ENCODE measurements at places on chromosomes 11 and 22.

DNA sequence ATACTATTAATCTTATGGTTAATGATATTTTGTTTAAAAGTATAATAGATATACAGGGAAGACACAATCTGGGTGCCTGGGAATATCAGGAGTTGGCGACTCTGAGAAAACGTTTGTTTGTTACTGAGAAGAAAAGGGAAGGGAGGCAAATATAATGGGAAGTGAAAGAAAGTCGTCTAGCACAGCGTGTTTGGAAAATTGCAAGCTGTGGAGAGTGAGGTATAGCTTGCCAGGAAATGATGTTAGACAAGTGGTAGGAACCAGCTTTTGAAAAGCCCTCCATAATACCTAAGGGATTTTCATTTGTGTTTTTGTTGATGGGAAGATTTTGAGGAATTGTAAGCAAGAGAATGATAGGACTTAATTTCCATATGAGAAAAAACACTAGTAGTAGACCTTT lies 322.2 kb downstream of the LUZP2 start:
- DNase-seq = no peak

- no peak for DNase-seq
Measured at GRCh38 chr22:47460176-47460575, 697.7 kb downstream of the TBC1D22A start.

DNA sequence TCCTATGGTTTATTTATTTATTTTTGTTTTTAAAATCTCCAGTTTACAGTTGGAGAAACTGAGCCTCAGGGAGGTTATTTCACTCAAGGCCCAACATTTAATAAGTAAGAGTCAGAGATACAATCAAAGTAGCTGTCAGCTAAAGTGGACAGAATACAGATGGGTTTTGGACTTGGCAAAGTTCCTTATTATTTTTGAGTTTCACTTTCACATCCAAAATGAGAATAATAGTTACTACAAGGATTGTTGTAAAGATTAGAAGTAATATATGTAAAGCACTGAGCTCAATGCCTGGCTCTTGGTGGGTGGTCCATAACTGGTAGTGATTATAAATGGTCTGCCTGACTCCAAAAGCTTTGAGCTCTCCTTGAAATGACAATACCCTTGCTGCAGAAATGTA lies 87.5 kb upstream of the SESN3 start:
- DNase-seq = no peak

DNA sequence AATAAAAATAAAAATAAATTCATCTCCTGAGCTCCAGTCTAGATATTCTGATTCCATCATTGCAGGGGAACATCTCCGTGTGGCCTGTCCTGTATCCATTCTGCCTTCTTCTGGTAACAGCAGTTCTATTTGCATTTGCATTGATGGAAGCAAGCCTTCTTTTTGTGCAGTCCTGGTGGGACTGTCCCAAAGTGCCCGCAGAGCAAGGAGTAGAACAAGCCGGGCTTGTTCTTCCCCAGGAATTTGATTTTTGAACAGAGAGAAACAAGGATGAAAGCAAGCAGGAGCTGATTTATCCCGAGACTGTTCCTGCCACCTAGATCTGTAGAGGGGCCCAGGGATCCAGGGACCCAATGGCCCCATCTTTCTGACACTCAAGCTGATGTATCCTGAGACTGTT lies 65.4 kb downstream of the SYN3 start:
- no peak for DNase-seq

GRCh38 chr22:31625257-31625640 lies 36.8 kb downstream of the PISD start:
- no peak for DNase-seq

DNA sequence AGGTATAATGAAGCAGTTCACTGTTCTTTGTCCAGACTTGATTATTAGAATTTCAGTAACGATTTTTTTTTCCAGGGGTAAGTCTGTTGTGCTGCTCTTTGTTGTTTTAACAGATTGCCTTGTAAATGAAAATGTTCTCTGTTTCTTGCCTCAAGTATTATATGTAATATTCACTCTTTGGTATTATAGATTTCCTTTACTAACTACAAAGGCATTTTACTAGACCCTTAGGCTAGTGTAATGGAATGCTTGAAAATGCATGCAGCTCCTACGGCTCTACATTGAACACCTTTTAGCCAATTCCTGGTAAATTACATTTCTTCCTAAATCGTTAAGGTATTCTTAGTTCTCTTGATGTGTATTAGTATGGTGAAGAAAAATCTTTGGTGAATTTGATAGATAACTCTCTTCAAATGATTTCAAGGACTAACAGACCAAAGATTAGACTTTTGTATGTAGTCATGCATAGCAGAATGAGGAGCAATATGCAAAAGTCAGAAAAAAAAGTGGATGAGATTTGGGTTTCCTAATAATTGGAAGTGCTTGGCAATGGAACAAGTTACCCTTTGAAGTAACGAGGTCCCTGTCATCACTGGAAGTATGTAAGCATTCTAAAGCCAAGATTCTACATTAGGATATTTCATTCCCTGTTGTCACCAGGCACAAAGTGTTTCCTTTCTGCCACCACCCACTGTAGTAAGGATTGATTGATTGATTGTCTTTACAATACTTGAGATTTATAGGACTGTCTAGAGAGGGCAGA lies 113.1 kb downstream of the DBX1 start:
- DNase-seq = no peak

DNA sequence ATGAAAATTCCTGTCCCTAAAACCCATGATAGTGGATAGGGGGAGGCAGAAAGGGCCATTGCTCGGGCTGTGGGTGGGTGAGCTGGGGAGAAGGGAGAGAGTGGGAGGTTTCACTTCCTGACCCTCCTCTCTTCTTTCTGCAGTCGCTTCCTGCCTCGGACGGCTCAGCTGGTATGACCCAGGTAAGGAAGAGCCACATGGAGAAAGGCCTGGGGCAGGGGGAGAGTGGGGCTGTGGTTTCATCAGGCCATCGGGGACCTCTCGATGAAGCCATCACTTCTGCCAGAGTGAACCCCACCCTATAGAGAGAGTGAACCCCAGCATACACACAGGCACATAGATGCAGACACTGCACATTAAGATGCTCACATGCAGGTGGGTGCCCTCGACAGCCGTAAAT lies 12.6 kb downstream of the CD5 start:
- no peak for DNase-seq

- no peak for DNase-seq
Measured at GRCh38 chr11:84806354-84806753, 820.8 kb downstream of the DLG2 start.

- no peak for DNase-seq
Measured at GRCh38 chr11:34738237-34738636, 117.3 kb downstream of the EHF start.

DNA sequence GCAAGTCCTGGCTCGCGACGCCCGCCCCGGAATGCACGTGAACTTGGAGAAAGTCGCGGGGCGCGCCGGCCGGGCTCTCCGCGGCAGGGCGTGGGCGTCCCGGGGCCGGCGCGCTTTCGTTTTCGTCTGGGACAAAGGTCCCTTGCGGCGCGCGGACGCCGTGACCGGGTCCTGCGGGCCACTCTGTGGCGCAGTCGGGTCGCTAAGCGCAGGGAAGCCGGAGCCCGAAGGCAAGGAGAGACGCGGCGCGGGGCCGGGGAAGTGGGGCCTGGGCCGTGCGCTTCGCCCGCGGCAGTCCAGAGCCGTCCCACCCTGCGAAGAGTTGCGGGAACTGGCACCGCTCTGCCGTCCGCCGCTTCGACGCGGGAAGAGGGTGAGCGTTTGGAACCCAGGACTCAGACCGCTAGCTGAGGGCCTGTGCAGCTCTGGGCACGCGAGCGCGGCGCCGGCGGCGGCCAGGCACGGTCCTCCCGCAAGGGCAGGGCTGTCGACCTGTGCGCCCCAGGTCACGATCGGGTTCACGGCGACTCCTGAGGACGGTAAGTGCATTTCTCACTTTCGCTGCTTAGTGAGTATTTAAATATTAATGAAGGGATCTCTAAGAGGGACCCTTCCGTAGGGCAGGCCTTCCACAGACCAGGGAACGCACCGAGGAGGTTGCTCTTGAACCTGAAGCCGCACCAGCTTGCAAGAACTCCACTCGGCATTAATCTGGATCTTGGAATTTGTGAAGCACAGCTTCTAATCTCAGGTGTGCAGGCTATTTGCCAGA lies 78.0 kb upstream of the PPARA start:
- DNase-seq = no peak

DNA sequence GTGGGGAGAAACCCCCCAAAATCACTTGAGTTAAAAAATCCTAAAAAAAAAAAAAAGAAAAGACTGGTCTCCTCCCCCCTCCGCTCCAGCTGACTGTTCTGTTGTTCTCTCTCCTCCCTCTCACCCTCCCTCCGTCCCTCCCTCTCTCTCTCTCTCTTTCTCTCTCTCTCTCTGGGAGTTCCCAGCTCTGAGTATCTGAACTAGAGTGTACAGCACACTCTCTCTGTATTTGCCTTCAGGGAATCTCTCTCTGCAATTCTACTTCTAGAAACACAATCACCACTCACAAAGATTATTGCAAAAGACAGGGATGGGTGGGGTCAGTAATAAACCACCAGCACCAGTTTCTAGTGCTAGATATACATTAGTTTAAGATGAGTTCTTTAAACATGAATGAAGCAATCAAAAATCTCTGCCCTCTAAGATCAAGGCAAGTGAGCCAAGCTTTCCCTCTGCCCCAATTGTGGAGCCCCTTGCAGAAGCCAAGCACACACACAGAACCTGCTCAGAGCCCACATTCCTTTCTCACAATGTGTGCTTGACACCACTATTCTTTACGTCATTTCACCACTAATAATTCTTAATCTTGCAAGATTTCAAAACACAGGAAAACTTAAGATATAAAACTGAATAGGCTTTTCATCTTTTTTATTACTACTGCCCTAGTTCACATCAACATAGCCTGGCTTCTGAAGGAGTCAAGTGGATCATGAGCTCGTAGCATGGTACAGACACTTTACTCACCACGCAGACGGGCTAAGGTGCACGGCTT lies 133.5 kb downstream of the RBFOX2 start:
- DNase-seq = no peak

GRCh38 chr11:102447193-102447592 lies 5.4 kb downstream of the TMEM123 start:
- DNase-seq = no peak

- no peak for DNase-seq
Measured at GRCh38 chr11:31761636-31762035, 49.5 kb downstream of the PAX6 start.

DNA sequence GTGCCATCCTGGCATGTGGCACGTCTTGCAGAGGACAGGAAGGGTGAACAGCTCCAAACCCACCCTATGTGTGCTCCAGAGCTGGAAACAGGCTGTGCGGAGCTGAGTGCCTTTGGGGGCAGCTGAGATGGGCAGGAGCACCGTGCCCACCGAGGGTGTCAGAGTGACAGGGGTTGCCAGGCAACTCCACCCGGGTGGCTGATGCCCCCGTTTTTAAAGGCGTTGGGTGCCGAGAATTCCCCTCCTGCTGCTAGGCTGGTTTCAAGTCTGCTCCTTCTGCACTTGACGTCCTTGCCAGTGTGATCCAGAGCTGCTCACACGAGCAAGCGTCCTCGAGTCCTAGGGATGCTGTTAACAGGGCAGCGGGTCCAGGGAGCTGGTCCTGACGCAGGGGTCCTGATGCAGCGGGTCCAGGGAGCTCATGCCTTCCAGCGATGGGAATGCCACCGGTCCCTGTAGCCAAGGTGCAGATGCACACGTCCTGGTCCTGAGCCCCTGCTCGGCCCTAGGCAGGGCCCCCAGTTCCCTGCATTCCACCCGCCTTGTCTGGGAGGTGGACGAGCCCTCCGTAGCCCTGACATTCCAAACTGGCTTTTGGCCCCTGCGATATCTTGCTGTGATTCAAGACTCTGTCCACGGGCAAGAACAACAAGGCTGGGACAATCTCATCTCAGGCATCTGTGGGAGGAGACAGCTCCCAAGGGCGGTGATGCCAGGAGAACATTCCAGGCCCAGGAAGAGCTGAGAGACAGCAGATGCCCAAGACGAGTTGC lies 4.9 kb downstream of the KCNQ1 start:
- no peak for DNase-seq

Data from activated T-cell treated with anti-CD3 and anti-CD28 coated beads for 1 hour (primary cell).